Stimulated activated CD8-positive, alpha-beta memory T cell treated with anti-CD3 and anti-CD28 coated beads, Interleukin-2, amount 100 ng/mL, for 48 hours (primary cell): ENCODE measurements at places on chromosomes 16 and 17.

DNA sequence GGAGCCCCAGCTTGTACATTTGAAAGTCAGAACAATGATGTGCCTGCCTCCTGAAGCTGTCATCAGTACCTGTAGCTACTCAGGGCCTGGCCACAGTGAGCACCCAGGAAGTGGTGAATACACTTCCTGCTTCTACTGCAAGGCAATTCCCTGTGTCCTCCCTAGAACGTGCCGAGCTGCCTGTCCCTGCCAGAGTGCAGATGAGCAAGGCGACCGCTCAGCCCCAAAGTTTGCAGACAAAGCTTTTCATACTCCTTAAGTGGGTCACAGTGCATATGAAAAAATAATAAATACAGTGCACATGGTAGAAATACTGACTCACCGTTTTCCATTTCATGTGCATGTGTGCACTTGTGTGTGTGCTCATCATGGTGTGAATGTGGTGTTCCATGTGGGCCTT is 77.3 kb downstream of the MPRIP start:
- peak; percentile 26 for DNase-seq

GRCh38 chr16:65658787-65659220 is 536.9 kb upstream of the CDH11 start:
- DNase-seq = no peak

DNA sequence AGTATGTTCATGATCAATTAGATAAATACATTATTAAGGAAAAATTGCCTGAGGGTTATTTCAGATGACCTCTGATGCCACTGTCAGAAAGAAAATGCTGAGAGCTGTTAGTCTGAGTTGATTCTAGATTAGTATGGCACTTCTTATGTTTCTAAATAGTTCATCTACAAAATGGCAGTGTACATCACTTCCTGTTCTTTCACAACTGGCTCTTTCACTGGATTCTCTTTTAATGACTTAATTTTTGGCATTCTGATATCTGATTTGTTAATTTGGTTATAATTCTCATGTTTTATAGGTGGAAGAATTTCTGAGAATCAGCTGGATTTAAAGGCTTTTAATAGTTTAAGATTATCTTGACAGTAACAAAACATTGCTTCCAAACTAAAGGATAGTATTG is 3.3 kb downstream of the TAOK1 start:
- no peak for DNase-seq

DNA sequence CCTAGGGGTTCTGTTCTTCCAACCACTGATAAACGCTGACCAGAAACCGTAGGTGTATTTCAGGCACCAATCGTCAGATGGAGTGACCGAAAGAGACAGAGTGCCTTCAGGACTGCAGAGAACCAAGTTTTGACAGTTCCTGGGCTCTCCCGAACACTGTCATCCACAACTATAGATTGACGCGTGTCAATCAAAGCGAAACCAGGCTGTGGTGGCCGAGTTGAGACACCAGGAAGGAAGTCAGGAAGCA is 11.9 kb upstream of the AURKB start:
- no peak for DNase-seq

- DNase-seq = no peak
Observed at GRCh38 chr16:19294156-19294649, 8.7 kb downstream of the CLEC19A start.

DNA sequence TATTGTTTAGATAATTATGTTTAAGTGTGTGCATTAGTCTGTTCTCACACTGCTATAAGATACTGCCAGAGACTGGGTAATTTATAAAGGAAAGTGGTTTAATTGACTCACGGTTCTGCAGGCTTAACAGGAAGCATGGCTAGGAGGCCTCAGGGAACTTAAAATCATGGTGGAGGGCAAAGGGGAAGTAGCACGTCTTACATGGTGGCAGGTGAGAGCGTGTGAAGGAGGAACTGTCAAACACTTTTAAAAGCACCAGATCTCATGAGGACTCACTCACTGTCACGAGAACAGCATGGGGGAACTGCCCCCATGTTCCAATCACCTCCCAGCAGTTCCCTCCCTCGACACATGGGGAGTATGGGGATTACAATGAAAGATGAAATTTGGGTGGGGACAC is 203.5 kb upstream of the GOT2 start:
- no peak for DNase-seq

GRCh38 chr17:57999496-58000017 is 7.5 kb downstream of the SRSF1 start:
- no peak for DNase-seq

- no peak for DNase-seq
Observed at GRCh38 chr16:57017251-57017650, 27.9 kb downstream of the NLRC5 start.

- DNase-seq = no peak
Observed at GRCh38 chr16:78142788-78143187, 43.3 kb downstream of the WWOX start.

GRCh38 chr16:65657071-65657494 is 535.2 kb upstream of the CDH11 start:
- DNase-seq = no peak
